ENCODE measurements at places on chromosomes 12 and 14.

DNA sequence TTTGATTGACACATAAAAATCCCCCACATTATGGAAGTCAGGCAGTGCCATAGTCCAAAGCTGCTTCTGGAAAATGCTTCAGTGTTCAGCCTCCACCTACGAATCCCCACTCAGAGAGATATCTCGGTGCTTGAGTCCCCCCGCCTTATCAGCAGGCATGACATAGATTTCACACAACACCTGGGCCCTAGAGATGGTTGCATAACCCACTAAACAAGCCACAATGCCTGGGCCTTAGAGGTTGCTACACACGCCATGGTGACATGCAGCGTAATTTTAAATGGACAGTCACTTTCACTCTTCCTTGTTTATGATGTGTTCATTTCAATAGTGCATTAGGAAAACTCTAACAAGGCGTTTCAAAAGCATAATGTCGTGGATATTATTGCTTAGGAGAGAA lies 38.0 kb downstream of the CCDC60 start:
- DNase-seq: no peak

- DNase-seq: no peak
These were observed 57.3 kb downstream of the NRXN3 start for GRCh38 chr14:78227248-78228077.

- no peak for DNase-seq
These were observed 534 bp downstream of the PPP2R3C start for GRCh38 chr14:35121026-35121886.

GRCh38 chr12:62436164-62436503 lies 30.5 kb upstream of the MON2 start:
- no peak for DNase-seq

GRCh38 chr12:120916561-120916960 lies 12.4 kb upstream of the SPPL3 start:
- no peak for DNase-seq

GRCh38 chr14:70999117-70999516 lies 91.9 kb downstream of the PCNX1 start:
- DNase-seq: no peak

DNA sequence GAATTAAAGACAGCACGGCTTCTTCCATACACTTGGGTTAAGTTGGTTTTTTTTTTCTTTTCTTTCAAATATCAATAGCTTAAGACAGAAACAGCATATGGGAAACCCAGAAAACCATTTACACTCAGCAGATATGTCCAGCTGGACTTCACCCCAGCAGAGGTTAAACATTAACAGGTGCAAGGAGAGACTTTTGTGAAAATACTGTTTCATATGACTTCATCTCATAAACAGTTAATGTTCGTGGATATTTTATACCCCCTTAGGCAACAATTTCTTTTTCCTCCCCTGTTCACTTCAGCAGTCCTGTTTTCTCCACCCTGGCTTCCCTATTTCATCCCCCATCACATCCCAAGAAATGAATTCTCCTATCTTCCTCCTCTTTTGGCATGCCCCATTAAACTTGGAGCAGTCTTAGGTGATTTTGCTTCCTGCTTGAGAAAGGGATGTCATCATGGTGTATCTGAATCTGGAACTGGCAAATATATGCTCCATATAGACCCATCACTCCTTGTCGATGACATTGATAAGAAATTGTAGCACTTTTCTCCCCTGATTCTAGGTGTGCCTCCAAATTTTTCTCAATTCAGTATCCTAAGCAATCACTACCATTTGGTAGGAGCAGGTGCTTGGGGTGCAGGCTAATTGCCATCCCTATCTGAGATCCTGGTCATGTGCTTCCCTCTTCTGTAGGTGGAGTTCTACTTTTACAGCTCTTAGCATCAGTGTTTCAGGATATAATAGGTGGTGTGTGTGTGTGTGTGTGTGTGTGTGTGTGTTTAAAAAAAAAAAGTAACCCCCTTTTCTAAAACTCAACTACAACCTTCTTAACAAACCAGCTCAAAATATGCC lies 67.9 kb downstream of the BMP4 start:
- no peak for DNase-seq

GRCh38 chr14:79511146-79511545 lies 700.2 kb downstream of the DIO2 start:
- no peak for DNase-seq

- DNase-seq: no peak
These were observed 21.7 kb downstream of the GALNT16 start for GRCh38 chr14:69281450-69282169.

DNA sequence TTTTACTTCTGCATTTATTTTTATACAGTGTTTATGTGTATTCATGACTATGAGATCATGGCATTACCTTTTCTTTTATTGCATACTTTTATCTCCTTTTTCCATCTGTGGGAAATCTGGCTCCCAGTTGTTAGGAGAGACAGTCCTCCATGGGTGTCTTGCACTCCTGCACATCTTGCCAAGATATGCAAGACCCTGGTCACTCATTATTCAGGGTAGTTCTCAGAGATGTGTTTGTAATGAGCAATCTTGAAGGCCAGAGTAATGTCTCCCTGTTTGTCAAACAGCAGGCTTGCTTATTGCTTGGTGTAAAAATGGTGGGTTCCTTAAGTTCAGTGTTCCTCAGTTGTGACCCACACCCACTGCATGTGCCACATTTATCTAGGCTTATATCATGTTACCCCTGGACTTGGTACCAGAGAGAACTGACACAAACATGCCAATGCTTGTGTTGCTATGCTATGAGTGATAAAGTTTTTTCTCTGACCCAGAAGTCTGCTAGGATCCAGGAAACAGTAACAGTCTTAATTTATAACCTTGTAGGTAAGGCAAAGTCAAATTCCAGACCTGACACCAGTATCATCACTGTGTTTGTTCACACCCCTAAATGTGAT lies 36.8 kb downstream of the PPHLN1 start:
- no peak for DNase-seq

DNA sequence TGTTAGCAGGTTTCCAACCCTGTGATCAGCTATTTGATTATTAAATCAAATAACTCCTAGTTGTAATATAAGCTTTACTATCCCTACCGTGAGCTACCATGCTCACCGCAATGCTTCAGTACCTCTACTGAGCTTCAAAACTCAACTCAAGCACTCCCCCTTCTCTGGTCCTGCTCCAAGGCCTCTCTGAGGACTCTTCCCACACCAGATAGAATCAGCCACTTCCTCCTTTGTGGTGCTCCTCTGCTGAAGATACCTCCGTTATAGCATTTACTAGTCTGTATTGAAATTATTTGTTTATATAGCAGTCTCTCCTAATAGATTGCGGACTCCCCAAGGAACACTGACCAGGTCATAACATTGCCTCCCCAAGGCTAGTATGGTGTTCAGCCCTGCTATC lies 17.5 kb downstream of the AREL1 start:
- no peak for DNase-seq

DNA sequence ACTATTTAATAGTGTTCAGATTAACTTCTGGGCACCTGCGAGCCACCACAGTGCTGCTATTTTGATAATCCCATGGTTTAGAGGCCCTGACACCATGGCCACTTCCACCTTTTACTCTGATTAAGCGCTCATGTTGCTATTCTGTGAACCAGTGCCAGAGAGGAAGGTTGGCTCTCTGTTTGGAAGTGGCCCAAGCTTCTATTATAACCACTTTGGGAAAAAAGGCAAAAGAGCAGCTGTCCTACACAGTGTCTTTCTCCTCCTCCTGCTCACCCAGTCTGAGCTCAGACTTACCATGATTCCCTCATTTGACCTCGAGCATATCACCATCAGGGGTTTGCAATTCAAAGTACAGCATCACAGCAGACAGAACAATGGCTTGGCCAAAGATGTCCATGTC lies 23.3 kb downstream of the DYRK2 start:
- DNase-seq: no peak

- no peak for DNase-seq
These were observed 39.4 kb downstream of the MVK start for GRCh38 chr12:109612975-109613502.

- DNase-seq: no peak
These were observed 380.8 kb upstream of the RGS6 start for GRCh38 chr14:71551291-71551950.

DNA sequence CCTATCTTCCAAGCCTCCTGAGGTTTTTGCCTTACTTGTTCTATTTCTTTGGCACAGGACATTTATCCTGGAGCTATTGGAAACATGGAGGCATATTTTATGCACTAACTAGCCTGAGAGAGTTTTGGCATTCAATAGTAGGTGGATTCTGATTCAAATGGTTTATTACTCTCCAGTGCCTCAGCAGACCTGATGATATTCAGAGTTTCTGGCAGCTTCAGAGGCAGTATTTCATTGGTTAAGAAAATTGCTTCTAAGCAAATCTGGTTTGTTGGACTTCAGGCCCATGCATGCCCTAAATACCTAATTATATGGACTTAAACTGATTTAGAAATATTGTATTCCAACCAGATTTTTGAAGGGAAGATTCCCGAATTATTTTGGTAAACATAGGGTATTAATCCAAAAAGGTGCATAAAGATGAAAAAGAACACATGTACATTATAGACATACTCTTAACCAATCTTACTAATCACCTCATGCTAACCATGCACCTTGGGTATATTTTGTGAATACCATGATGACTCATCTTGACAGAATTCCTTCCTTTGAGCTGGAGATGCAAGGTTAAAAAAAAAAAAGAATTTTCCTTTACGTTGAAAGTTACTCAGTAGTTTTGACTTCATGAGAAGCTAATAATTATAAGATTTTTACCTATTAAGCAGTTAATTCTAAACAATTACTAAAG lies 44.3 kb upstream of the KTN1 start:
- no peak for DNase-seq

DNA sequence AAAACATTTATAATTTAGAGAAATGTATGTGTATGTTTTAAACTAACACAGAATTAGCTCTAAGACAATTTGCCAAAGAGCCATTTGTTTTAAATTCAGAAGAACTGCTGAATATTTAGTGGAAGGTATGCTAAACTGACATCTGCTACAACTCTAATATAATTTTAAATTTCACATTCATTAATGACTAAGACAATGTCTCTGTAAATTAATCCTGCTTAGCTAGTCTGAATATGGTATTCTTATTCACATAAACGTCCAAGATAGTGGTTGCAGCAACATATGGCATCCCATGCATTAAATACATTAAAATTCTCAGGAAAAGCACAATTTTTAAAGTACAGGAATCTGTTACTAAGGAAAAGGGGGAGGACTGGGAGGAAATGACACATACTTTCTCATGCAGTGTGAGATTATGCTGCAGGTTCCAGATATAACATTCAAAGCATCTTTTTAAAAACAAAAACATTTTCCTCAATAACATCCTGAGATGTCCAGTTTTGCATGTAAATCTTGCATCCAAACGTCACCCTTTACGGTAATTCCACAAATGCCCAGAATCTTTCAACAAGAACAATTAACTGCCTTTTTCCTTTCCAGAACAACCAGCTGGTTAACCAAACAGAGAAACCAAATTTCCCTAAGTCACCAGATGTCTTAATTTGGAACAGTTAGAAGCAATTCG lies 26.9 kb downstream of the WDR89 start:
- DNase-seq: no peak

- DNase-seq: no peak
These were observed 492.9 kb upstream of the TBX3 start for GRCh38 chr12:115176741-115177400.

DNA sequence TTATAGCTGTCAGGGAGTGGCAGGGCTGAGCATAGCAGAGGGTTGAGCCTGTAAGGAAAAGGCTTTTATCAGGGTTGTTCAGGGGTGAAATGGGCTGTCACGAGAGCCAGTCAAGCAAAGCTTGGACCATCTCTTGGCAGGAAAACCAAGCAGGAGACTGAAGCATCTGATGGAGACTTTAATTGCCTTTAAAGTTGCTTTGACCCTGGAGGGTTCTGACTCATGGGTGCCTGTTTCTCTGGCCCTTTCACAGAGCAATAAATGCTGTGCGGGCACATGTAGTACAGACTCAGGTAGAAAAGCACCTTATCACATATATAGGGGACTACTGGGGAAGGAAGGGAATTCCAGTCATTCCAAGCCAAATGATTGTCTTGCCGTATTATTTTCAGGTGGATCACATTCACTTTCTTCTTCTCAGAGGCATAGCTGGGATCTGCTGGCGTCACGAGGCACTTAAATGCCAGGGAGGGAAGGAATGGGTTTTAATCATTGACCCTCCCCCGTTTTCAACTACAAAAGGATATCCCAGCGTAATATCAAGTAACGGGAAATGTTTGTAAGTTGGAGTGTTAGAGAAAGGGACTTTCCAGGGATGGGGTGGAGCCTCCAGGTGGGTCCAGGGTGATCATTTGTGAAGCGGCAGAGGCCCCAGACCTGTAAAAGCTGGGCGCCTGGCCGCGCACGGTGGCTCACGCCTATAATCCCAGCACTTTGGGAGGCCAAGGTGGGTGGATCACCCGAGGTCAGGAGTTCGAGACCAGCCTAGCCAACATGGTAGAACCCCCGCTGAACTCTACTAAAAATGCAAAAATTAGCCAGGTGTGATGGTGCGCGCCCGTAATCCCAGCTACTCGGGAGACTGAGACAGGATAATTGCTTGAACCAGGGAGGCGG lies 34.9 kb downstream of the PLEKHD1 start:
- no peak for DNase-seq

- DNase-seq: no peak
These were observed 224.1 kb upstream of the PLEKHG7 start for GRCh38 chr12:92478692-92479091.

DNA sequence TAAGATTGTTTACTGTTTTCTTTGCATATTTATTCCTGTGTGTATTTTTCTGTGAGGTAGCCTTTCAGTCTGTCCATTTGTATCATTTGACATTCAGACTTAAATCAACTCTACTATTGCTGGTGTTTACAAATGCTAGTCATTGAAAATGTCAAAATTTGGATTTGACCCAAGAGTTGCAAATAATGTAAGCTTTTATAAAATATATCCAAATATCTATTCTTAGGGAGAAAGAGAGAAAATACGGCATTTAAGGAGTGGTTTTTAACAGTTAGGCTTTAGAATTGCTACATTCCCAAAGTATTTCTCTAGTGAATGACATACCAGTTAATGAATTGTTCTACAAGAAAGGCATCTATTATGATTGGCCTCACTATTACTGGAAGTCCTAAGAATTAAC lies 37.9 kb downstream of the FRS2 start:
- DNase-seq: no peak

- DNase-seq: no peak
These were observed 340.5 kb downstream of the TMEM121 start for GRCh38 chr14:105866841-105867321.

- DNase-seq: no peak
These were observed 58.1 kb downstream of the ISCA2 start for GRCh38 chr14:74551431-74552371.
